ENCODE measurements at places on chromosomes 6 and 20.
A peak's percentile ranks its signal among the peaks of the same experiment; 100 is the strongest.

- peak; percentile 56 for DNase-seq
Measured at GRCh38 chr6:593139-593906, 63.6 kb downstream of the HUS1B start.

GRCh38 chr6:46628498-46628897 is 24.1 kb downstream of the CYP39A1 start:
- DNase-seq, result no peak

DNA sequence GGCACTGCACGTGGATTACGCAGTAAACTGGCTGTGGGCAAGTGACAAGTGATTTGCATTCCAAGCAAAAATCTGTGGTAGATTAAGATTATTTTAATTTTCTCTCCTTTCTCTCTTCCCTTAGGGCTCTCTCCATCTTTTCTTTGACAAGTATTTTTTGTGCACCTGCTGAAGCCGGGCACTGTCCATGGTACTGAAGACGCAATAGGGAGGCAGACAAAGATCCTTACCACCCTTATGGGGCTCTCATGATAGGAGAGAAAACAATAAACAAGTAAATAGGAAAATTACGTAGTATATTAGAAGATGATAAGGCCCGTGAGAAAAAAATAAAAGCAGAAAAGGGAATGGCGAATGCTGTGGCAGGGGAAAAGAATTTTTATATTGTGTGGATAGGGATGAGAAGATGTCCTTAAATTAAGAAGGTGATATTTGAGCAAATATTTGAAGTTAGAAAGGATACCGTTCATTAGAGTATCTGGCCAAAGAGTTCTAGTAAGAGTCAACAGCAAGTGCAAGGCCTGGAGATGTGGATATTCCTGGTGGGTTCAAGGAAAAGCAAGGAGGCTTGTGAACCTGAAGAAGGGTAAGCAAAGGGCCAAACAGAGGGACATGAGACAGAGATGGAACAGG is 146.0 kb downstream of the LAMP5 start:
- DNase-seq, result no peak

GRCh38 chr20:46296526-46297250 is 11.6 kb downstream of the CDH22 start:
- no peak for DNase-seq

DNA sequence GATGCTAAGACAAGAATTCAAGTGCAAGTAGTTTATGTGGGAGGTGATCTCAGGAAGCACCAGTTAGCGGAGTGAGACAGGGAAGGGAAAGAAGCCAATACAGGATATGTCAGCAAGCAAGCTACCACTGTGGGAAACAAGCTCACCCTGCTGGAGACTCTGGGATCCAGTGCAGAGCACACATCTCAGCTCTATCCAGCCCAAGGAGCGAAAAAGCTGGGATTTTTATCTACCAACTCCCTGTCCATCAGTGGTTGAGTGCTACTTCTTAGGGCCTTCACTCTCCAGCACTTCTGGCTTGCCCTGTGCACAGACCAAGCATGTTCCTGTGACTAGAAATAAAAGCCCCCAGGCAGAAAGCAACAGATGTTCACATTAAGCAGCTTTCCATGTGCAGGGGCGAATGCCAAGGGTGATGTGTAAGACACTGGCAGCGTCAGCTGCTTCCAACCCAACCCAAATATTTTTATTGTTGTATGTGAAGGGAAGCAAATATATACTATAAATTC is 10.8 kb upstream of the RNF24 start:
- peak; percentile 86 for DNase-seq

DNA sequence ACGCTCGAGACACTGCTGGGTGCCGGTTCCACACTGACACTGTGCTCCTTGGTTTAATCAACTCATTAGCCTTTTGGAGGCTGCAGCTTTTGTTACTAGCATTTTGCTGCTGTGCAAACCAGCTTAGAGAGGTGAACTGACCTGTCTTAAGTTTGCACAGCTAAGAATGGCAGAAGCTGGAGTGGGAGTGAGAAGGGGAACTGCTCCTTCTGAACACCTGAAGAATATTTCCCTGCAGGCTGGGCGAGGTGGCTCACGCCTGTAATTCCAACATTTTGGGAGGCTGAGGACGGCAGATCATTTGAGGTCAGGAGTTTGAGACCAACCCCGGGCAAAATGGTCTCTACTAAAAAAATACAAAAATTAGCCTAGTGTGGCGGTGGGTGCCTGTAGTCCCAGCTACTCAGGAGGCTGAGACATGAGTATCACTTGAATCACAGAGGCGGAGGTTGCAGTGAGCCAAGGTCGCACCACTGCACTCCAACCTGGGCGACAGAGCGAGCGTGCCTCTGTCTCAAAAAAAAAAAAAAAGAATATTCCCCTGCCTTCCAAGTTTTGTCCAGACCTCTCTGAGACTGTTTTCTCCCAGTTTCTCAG is 5.0 kb downstream of the CEBPB start:
- no peak for DNase-seq

GRCh38 chr20:20214757-20215275 is 153.1 kb upstream of the INSM1 start:
- DNase-seq, result peak; percentile 26

DNA sequence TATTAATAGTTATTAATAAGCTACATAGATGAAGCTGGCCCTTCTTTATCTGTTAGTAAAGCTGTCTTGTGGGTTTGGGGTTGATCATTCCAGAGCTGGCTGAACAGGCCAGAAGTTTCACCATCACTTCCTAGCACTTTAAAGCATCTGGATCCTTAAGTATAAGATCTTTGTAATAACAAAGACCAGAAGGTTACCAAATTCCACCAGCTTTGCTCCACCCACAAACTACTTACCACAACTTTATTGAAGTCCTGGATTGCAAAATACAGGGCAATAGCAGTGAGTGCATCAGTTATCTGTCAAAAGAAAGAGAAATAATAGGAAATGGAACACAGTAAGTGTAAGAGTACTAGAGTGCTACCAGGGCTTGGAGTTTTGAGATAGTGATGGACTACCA is 33.0 kb downstream of the PIGU start:
- DNase-seq, result no peak

GRCh38 chr20:63863798-63864544 is 1.1 kb upstream of the TPD52L2 start:
- no peak for DNase-seq

DNA sequence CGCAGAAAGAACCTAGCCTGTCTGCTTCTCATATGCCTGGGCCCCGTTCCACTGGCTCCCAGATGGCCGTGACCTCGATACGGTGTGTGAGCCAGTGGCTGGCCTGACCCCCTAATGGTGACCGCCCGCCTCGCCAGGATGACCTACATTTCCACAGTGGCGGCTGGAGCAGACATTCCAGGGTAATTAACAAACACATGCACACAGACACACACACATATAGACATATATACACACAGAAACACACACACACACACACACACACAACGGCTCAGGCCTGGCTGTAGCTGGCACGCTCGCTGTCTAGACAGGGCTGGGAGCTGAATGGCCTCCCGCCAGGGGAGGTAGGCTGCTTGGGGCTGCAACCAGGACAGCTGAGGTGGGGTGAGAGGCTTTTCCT is 227.1 kb downstream of the ANKRD60 start:
- DNase-seq, result no peak

DNA sequence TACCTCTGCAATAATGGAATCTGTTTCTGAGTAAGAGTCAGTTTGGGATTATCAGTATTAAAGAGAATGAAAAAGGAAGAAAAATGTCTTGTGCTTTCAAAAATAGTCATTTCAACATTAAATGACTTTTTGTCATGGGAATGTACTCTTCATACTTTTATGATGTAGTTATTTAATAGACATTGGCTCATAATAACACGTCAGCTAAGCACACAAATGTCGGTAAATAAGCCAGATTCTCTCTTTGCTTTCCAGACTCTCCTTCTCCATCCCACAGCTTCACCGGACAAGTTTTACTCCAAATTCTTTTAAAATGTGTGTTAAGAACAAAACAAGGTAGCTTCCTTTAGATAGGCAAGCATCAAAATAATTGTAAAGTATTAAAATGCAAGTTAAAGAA is 76.0 kb downstream of the C6orf52 start:
- DNase-seq, result no peak

Measured in NCI-H1694 (cell line).